Activated CD4-positive, alpha-beta T cell treated with anti-CD3 and anti-CD28 coated beads, Interleukin-2, amount 10 ng/mL, durations not matched to agents 7 days and 5 days (primary cell): ENCODE measurements at places on chromosomes 16 and 17.

- DNase-seq = no peak
Observed at GRCh38 chr16:57824888-57825287, 22.6 kb upstream of the KIFC3 start.

- no peak for DNase-seq
Observed at GRCh38 chr17:57369509-57369945, 113.2 kb downstream of the MSI2 start.

- DNase-seq = peak; percentile 48
Observed at GRCh38 chr17:76527430-76528111, 9.9 kb downstream of the CYGB start.

DNA sequence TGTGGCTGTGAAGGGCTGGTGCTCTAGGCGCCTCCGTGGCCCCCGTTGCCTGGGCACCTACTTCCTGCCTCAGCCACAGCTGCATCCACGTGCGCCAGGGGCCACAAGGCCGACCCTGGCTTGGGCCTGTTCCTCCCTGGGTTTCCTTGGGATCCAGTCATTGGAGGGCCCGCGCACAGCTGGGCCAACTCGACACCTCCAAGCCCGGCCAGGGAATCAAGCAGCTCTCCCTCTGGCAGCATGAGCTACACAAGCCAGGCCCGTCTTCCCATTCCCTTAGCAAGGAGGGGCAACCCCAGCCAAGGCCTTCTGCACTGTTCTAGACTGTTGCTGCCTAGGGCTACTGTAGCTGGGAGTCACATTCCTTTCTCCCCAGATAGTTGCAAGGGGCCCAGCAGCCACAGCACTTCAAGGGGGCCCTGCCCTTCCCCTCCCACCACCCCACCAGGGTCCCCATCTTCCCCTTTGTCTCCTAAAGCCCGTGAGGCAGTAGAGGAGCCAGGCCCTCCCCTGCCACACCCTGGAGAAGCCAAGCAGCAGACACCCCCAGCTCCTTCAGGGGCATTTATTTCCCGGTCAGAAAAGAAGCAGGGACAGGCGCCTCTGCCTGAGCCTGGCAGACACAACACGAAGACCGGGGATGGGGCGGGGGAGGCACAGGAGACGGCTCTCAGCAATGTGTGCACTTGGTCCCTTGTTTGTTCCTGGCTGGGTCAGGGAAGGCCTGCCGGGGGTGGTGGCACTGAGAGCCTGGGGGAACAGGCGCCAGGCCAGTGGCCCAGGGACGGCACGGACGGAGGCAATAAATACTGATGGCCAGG is 3.8 kb downstream of the ARHGDIA start:
- DNase-seq = no peak

DNA sequence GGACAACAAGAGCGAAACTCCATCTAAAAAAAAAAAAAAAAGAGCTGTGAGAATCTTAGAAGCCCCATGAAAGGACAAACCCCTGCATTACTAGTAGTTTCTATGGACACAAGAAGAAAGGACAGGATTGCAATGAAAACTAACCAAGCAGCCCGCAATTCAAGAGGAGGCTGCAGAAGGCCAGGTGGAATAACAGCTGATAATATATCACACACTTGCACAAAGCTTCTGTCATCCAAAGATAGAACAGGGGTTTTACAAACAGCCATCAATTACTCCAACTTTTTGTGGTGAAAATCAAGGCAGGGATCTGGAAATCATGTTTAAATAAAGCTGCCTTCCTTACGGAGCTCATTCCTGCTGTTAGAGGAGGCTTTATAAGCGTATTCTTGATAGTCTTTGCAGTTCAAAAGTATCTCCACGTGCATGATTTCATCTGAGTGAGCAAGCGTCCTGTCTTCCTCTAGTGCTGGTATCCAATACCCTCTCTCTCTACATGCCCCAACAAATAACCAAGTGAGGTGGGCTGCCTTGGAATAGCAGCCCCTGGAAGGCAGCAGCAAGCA is 23.1 kb upstream of the TMEM94 start:
- DNase-seq = no peak
